ENCODE measurements at places on chromosomes 13 and 19.

- no peak for DNase-seq
Measured at GRCh38 chr19:44943801-44944249, 1.8 kb downstream of the APOC4 start.

- no peak for DNase-seq
Measured at GRCh38 chr19:41926028-41926762, 2.1 kb downstream of the ERFL start.

DNA sequence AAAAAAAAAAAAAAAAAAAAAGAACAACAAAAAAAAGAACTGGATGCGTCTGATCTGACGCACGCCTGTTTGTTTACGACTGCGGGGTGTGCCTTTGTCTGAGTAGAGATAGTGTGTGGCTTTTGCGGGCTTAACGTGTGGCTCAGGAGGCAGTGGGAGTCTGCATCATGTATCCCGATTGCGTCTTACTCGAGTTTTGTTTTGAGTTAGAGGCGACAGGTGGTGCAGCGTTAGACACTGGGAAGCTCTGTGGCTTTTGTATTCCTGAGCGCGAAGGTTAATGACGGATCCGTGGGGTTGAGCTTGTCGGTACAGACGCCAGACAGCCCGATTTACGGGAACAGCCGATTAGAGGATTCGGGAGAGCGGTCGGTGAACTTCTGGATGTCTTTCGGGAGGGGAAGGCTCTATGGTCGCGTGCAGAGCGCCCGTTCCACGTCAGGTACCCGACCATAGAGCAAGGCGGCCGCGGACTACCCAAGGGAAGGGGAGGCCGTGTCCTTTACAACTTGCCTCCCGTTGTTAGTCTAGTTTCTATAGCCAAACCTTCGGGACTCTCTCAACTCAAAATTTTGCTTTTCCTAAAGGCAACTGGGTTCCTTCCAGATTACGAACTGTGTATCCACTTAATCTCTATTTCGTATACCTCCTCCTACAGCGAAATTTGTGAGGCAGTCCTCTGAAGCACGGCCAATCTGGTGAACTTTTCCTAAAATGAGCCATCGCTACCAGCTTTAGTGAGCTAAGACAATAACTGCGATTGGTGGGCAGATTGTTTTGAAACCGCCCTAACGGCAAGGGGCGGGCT is 926 bp upstream of the HNRNPUL1 start:
- DNase-seq, result peak; percentile 46

GRCh38 chr19:1893791-1894190 is 8.5 kb upstream of the ABHD17A start:
- no peak for DNase-seq

- DNase-seq, result no peak
Measured at GRCh38 chr13:59374691-59375090, 789.0 kb downstream of the DIAPH3 start.

DNA sequence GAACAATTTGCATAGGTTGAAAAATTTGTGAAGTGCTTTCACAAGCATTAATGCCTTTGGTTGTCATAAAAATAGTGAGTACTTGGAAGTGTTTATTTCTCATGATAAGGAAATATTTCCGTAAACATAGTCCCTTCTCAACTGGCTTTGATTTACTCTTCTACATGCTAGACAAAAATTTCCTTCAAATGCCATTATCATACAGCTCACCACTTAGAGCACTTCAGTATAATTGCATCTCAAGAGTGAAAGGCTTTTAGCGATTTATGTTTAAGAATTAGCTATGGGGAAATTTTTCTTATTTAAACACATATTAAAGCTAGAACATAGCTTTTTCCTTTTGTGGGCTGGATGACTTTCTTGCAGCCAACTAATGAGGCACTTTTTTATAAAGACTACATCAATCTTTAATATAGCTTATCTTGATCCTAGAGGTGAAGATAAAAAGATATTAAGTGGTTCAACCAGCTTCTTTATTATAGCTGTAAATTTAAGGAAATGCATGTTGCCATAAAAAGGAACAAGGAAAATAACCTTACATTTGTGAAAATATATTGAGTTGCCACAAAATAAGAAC is 656.8 kb downstream of the SLITRK6 start:
- DNase-seq, result no peak

DNA sequence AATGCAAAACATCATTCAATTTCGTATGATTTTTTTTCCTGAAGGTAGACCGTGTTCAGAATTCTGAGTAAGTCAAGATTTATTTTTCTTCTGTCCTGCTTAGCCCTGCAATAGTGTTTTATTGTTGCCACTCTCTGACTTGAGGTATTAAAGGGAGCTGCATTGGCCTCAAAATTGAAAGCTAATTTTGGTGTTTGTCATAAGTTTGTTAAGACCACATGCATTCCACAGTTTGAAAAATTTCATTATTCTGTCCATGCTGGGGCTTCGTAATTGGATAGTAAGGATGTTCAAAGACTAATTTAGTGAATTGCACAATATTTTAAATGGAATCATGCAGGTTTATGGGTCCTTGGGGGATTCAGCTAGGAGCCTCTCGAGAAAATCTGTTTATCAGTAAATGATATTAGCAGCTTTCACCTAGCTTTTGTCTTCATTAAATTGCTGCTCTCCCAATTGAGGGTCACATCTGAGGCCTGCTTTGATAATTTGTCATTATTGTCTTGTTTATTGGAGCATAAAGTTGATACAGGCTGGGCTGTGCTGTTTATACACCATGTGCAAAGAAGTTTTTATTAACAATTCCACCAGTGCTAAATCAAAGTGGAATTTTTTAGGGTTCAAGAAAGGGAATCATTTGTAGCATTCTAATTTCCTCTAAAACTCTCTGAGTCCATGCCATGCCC is 339.8 kb upstream of the OBI1 start:
- no peak for DNase-seq

DNA sequence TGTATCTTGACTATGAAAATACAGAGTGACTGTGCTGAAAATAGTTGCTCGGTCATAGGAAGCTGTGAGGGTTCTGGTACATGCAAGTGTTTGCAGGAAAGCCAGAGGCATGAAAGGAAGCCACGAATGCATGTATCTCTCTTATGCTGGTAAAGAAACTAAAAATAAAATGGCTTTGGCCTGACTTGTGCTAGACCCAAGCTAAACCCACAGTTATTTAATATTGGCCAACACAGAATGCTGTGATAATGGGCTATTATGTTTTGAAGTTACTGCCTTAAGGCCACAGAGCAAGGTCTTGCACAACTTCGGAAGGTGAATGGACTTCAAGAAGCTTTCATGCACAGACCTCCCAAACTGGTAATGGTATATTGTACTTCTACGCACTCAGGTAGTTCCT is 518.2 kb upstream of the HTR2A start:
- no peak for DNase-seq

DNA sequence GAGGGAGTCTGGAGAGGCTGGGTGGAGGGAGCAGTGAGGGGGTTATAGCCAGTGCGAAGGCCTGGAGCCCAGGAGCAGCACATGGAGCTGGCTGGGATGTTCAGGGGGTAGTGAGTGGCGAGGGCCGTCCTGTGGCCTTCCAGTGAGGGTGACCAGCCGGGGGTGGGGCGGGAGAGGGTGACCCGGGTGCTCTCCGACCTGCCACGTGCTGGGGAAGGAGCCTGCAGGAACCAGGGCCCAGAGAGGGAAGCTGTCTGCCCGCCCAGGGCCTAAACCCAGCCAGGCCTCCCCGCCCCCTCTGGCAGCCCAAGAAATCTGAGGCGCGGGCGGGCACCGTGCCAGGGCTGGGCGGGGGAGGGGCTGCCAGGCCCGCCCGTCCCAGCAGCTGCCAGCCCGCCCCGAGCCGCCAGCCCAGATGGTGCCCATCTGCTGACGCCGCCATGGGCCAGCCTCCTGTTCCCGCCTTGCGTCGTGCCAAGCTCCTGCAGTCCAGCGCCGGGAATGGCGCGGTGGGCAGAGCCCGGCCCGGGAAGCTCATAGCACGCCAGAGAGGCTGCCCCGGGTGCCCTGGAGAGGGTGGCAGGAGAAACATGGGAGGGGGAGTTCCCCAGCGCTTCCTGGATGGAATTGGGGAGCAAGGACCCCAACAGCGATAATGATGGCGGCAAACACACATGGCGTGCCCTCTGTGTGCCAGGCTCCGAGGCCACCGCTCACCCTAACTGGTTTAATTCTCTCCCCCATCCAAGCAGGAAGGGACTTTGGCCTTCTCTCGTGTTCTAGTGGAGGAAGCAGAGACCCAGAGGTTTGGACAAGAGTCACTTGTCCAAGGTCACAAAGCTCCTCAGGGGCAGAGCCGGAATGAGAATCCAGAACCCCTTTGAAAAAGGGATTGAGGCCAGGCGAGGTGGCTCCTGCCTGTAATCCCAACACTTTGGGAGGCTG is 21.5 kb downstream of the NFIC start:
- DNase-seq, result no peak

GRCh38 chr19:7818806-7819205 is 11.2 kb upstream of the EVI5L start:
- no peak for DNase-seq

GRCh38 chr19:53870485-53870844 is 2.8 kb downstream of the MYADM start:
- no peak for DNase-seq

GRCh38 chr13:63629591-63629990 is 2213.9 kb upstream of the PCDH20 start:
- DNase-seq, result no peak
